HFFc6 (cell line): ENCODE measurements at places on chromosomes 7 and 10. TPM values are rescaled to one million over a fixed set of nuclear protein-coding genes. Genes with fewer than 3 reads are reported as not detected.

The GPC2 gene
- 0.57 to 1.1 TPM (median 1.0 TPM) in 3 replicates for total RNA-seq

The KIAA1217 gene
- 1.6 to 2.1 TPM (median 1.8 TPM) in 3 replicates for total RNA-seq

The TUBB8 gene
- not detected in 3 replicates for total RNA-seq

The ITIH5 gene
- total RNA-seq = not detected in 3 replicates

The C10orf95 gene
- not detected in 3 replicates for total RNA-seq

The LRRC18 gene
- not detected in 3 replicates for total RNA-seq

DNA sequence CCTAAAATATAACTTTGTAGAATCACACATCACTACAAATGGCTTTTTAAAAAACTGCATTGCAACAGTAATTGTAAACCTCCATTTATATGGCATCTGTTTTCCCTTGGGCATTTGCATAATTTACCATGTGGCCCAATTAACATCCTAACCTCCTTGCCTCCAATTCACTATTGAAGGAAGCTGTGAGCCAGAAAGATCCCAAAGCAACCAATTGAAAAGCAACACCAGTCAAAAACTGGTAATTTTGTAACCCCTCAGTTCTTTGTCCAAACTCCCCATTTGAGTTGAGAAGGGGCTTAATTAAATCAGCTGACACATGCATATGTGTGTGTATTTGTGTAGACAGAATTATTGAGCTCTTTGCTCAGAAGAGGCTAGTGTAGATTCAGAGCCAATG lies 90.3 kb downstream of the FAM13C start:
- no peak for DNase-seq

The TLL2 gene
- total RNA-seq = 0.23 and 0.31 TPM in 2 replicates

DNA sequence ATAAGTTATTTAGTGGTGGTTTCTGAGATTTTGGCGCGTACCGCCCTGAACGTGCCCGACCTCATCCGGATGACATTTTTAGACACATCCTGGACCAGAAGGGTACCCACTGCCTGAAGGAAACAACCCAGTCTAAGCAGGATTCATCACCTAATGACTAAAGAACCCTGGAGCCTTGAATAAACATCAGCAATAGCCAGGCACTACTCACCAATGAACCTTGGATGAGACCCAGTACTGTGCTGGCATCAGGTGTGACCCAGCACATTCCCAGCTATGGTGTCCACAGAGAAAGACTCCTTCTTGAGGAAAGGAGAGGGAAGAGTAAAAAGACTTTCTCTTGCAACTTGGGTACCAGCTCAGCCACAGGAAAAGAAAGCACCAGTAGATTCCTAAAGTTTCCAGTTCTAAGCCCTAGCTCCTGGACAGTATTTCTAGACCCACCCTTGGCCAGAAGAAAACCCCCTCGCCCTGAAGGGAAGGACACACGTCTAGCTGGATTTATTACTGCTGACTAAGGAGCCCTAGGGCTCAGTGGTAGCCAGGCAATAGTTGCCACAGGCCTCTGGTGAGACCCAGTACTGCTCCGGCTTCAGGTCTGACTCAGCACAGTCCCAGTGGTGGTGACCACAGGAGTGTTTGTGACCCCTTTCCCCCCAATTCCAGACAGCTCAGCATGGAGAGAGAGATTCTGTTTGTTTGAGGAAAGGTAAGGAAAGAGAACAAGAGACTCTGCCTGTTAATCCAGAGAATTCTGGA lies 32.5 kb downstream of the ZNF277 start:
- DNase-seq = peak; percentile 75

DNA sequence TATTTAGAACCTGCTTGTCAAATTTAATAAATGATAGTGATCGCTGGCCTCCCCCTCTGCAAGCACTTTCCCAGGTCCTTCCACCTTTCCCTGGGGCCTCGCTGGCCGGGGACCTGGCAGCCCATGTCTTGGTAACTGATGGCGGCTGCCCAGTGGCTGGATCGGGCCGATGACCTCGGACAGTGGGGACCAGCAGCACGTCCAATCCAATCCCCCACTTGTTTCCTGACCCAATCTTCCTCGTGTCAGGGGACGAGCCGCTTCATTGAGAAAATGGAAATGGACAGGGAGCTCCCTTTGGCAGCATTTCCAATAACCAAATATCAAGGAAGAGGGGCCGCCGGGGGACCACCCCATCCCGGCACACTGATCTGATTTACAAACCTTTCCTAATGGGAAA lies 17.2 kb downstream of the EBF3 start:
- DNase-seq = no peak

GRCh38 chr7:151051108-151051507 lies 2.8 kb downstream of the ASIC3 start:
- peak; percentile 36 for DNase-seq

GRCh38 chr10:28505359-28505959 lies 27.5 kb upstream of the WAC start:
- no peak for DNase-seq

- no peak for DNase-seq
Observed at GRCh38 chr7:138049505-138050116, 26.6 kb upstream of the AKR1D1 start.

DNA sequence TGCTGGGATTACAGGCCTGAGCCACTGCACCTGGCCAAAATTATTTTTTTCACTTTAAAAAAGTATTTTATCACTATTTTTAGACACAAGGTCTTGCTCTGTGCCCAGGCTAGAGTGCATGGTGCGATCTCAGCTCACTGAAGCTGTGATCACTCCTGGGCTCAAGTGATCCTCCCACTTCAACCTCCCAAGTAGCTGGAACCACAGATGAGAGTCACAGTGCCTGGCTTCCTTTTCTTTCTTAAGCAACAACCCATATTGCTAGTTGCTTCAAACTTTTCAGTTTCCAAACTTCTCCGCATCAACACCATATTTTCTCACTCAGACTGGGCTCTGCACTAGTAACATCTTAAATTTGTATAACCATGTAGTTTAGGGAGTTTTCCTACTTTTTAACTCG lies 9.5 kb upstream of the SMC3 start:
- DNase-seq = no peak

DNA sequence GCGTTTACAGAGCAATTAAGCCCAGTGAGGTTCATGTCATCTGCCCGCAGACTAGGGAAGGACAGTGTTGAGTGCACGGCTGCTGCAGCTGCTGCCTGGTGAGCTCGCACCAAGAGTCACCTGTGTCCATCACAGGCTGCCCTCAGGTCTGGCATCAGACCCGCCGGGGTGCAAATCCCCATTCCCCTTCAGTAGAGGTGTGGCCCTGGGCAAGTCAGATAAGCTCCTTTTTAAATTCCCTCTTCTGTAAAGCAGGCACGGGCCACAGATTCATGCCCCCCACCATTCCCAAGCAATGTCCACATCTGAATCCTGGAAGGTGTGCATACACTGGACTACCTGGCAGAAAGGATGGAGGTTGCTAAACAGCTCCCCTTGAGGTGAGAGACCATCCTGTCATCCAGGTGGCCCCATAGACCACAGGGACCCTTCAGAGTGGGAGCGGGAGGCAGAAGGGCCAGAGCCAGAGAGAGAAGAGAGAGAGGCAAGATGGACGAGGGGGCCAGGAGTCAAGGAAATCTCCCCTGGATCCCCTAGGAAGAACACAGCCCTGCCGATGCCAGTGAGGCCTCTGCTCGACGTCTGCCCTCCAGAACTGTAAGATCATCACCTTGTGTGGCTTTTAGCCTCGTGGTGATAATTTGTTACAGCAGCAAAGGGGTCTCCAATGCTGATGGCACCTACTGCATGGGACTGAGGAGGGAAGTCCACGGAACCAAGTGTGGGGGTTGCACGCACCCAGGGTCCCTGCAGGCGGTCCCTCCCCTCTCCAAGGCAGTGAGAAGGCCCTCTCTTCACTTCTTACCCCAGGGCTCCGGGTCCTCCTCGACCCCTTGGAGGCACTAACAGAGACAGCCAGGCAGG lies 168.8 kb downstream of the TCERG1L start:
- DNase-seq = no peak

DNA sequence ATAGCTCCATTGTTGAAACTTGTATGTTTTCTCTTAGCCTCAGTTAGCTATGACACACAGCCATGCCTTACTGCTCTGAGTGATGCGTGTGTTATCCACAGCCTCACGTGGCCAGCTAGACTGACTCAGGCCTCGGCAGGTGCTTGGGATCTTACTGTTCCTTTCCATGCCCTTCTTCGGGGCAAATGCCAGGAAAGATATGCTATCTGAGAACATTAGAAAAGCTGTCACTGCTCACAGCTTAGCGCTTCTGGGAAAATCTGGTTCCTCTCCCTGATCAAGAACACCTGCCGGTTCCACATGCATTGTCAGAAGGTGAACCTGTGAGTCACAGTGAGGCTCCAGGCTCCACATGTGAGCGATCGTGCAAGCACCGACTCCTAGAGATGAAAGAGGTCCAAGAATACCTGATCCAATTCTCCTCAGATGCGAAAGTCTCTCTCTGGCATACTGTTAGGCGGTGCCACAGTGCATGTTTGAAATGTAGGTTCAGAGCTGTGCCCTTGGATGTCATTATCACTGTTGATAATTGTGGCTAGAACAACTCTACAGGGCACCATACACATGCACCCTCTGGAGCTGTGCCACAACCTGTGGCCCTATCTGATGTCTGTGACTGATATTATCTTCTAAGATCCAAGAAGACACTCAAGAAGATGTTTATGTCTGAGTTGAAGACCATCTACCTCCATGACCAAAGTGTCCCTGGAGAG lies 247.8 kb upstream of the IGFBP3 start:
- peak; percentile 13 for DNase-seq

DNA sequence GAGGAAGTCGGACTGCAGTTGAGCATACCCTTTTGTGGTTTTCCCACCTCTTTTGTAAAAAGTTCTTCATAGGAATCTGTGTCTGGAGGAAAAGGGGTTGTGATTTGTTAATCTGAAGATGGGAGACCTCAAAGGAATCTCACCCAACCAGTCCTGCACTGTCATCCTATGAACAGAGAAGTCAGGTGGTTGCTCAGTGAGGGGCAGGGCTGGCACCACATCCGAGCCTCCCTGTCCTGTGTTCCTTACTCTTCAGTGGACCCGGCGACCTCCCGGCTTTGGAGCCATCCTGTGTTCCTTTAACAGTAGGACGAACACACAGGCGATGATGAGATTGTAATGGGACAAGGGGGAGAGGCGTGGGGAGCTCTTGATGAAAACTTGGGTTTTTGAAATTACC lies 2.8 kb upstream of the MGMT start:
- no peak for DNase-seq

The ZNF680 gene
- total RNA-seq = 3.6 and 4.0 TPM in 2 replicates

- no peak for DNase-seq
Observed at GRCh38 chr10:129274748-129275474, 192.1 kb upstream of the MGMT start.

GRCh38 chr7:15682751-15683245 lies 3.7 kb downstream of the MEOX2 start:
- DNase-seq = no peak

DNA sequence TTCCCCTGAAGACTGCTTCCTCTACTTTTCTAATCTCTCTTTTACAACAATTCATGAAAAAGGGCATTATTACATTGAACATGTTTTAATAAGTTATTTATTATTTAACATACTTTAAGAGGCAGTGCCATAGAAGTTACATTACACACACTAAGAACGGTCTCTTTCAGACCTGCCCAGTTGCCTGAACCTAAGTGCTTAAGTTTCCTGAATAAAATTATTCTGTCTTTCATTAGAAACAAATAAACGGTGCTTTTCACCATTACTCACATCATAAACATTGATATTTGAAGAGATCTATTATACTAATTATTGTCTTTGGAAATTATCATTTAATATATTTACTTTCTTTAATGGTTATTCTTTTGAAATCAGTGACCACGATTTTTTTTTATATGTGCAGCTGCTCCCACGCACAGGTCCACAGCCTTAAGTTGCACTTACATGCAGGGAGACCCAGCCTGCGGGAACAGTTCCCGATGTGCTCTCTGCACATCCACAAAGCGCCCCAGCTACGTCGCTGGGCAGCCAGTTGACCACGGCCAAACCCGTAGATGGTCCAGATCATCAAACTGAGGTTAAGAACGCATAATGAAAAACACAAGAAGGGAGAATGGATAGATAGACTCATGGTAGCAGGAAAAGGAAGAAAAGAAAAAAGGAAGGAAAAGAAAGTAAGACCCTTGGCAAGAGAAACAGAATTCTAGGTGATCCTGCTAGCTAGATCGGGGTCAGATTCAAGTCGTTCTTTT lies 437.0 kb upstream of the MGMT start:
- no peak for DNase-seq

The HOXA13 gene
- 13.2 to 16.4 TPM (median 15.2 TPM) in 3 replicates for total RNA-seq

- no peak for DNase-seq
Observed at GRCh38 chr7:157442456-157442855, 105.7 kb downstream of the DNAJB6 start.

The CACNA2D1 gene
- total RNA-seq = 31.0 to 35.2 TPM (median 34.9 TPM) in 3 replicates

DNA sequence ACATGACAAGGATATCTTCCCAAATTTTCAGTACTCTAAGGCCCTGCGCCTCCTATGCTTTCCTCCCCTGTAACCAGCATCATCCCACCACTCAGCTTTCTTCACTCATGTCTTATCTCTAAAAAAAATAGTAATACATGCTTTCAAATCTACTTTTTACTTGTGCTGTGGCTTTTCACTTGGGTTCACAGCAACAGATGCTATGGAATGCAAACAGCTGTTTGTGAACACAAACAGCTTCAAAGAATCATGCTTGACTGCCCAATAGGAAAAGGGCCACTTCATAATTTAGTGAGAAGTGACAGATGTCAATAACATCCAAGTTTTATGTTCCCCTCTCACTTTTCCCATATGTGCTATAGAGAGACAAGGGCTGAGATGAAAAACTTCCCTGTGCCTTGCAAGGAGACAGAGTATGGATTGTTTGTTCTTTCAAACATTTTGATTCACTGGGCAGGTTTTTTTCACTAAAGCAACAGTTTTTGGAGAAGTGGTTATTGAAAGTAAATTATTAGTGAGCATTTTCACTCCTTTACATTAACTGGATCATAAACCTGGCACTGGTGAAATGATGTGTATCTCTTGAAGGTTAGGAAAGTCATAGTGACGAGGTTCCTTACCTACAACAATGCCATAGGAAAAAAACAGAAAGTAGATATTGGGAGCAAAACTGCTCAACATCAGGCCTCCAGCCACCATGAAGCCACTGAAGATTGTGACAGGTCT lies 37.3 kb downstream of the SLC16A9 start:
- no peak for DNase-seq
